ENCODE measurements at places on chromosomes 2 and 18.

DNA sequence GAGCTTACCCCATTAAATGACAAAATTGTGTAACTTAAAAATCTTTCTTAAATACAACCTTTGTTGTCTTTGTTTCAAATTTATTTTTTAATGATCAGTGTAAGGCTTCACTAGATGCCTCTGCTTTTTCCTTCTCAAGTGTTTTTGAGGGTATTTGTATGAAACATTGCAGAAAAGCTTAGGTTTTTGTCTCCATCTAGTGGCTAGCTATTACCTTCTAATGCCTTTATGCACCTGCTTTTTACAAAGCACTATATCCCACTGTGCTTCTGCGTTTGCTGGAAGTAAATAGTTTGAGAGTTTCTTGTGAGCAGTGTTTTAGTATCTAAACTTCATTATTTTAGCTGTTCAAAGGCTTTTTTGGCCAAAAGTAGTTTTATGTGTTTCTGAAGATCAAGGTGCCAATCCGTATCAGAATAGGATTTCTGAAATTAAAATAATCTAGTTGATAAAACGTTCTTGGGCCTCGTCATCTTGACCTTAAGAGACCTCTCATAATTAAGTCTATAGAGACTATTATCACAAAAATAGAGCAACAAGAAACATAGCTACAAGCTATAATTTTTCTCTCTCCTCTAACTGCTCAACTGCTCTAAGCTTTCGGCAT is 47.0 kb downstream of the IWS1 start:
- DNase-seq = no peak

GRCh38 chr2:41546031-41546430 is 501.8 kb upstream of the PKDCC start:
- DNase-seq = no peak

- DNase-seq = no peak
Measured at GRCh38 chr2:155692106-155692505, 640.4 kb downstream of the NR4A2 start.

DNA sequence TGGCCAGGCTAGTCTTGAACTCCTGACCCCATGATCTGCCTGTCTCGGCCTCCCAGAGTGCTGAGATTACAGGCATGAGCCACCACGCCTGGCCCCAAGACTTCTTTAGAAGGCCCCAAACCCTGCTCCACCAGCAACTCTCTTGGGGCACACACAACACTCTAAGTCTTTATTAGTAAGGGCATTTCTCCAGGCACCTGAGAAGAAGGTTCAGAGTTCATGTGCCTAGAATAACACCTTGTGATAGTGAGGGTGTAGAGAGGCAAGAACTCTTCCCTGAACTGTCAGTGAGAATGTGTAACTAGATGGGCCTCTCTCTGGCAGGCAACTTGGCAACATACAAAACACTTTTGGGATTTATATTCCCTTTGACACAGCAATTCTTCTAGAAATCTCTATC is 43.8 kb downstream of the SH2D6 start:
- DNase-seq = no peak

GRCh38 chr2:39059366-39059952 is 61.4 kb downstream of the SOS1 start:
- DNase-seq = no peak

DNA sequence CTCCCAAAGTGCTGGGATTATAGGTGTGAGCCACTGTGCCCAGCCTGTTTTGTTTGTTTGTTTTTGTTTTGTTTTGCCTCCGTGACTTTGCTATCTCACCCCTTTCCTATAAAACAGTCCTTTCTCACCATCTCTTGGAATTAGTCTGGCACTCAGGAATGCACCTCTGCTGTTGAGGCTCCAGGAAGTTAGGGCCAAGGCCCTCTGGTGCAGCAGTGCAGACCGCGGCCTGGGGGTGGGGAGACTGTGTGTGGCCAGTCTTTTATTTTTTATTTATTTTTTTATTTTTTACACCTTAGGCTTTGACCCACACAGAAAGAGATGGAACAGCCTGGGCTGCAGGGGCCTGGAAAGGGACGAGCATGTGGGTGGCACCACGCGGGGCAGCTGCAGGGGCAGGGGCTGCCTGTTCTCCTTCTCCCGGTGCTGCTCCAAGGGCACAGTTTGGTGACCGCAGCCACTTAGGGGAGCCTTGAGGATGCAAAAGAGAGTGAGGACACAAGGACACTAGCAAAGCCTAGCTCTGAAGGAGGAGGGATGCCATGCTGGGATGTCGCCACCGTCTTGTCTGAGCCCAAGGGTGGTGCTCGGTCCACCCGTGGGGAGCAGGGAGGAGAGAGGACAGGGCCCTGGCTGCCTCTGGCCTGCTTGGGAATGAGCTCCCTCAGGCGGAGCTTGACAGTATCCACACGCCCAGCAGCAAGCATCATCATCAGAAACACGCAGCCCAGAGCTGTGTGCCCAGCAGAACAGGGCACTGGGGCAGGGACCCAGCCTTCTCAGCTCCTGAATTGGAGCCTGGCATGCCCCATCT is 19.4 kb upstream of the ALPI start:
- no peak for DNase-seq

DNA sequence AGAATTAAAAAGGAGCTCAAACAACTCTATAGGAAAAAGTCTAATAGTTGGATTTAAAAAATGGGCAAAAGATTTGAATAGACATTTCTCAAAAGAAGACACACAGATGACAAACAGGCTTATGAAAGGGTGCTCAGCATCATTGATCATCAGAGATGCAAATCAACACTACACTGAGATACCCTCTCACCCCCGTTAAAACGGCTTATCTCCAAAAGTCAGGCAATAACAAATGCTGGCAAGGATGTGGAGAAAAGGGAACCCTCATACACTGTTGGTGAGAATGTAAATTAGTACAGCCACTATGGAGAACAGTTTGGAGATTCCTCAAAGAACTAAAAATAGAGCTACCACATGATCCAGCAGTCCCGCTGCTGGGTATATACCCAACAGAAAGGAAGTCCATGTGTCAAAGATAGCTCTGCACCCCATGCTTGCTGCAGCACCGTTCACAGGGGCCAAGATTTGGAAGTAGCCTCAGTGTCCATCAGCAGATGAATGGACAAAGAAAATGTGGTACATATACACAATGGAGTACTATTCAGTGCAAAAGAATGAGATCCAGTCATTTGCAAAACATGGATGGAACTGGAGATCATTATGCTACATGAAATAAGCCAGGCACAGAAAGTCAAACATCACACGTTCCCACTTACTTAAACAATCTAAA is 46.7 kb upstream of the B3GNT7 start:
- no peak for DNase-seq

All from stimulated activated CD4-positive, alpha-beta T cell treated with anti-CD3 and anti-CD28 coated beads, TNF-alpha, amount 100 ng/mL, for 1 hour (primary cell).